ENCODE measurements at places on chromosomes 3 and 15. TPM values are rescaled to one million over a fixed set of nuclear protein-coding genes. Genes with fewer than 3 reads are reported as not detected.

GOLGA8T gene
- total RNA-seq = 0.27 TPM

SCN5A gene
- 6.4 TPM for total RNA-seq

PCSK6 gene
- total RNA-seq = 8.4 TPM

KLHL24 gene
- 116 TPM for total RNA-seq

REC114 gene
- total RNA-seq = not detected

DNA sequence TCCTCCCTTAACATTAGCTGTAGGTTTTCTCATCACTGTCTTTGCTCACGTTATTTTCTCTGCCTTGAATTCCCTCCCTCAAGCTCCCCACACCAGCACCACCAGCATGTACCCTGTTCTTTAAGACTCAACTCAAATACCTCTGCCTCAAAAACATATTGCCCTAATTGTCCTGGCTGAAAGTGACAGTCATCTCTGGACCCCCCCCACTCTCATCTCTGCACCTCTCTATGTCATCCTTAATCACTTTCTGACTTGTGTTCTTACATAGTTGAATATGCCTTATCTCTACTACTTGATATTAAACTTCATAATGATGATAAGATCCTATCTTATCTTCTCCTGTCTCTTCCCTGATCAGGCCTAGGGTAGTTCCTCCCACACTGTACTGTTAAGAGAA lies 345.2 kb upstream of the TPRG1 start:
- no peak for DNase-seq

DNA sequence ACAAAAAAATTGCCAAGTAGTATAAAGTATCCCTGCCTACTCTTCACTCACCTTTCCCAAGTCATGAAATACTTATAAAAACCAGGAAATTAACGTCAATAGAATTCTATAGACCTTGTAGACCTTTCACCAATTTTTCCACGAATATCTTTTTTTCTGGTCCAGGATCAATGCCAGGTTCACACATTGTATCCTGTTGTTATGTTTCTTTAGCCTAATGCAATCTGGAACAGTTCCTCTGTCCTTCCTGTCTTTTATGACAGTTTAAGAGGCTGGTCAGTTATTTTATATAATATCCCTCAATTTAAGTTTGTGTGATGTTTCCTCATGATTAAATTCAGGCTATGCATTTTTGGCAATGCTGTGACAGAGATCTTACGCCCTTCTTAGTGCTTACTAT lies 63.2 kb upstream of the MAGI1 start:
- DNase-seq = no peak

GRCh38 chr3:156985711-156986110 lies 159.6 kb downstream of the LEKR1 start:
- no peak for DNase-seq

DNA sequence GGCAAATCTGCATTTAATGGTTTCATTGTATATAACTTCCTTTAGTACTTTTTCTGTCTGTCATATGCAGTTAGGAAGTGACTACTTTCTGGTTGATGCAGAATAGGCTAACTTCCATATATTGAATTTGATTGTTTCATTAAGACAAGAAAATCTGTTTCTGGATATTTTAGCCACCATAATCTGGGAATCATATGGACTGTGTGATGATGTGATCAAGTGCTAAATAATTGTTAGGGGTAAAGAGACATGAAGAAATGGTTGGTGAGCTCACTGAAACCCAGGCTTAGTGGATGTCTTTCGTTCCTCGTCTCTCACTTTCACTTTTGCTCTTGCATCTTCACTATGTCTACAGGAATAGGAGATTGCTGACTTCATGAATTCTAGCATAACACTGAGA lies 3.5 kb upstream of the MNS1 start:
- no peak for DNase-seq

GRCh38 chr3:56940321-56940720 lies 120.1 kb upstream of the SPATA12 start:
- DNase-seq = no peak

GRCh38 chr3:139020868-139021234 lies at the start of gene PRR23B:
Gene PRR23B (minus strand): TSS chr3:139020926. CDS start chr3:139020661, 265 bp downstream.
- no peak for DNase-seq

- no peak for DNase-seq
Observed at GRCh38 chr3:145183261-145183660, 977.7 kb downstream of the PLOD2 start.

DNA sequence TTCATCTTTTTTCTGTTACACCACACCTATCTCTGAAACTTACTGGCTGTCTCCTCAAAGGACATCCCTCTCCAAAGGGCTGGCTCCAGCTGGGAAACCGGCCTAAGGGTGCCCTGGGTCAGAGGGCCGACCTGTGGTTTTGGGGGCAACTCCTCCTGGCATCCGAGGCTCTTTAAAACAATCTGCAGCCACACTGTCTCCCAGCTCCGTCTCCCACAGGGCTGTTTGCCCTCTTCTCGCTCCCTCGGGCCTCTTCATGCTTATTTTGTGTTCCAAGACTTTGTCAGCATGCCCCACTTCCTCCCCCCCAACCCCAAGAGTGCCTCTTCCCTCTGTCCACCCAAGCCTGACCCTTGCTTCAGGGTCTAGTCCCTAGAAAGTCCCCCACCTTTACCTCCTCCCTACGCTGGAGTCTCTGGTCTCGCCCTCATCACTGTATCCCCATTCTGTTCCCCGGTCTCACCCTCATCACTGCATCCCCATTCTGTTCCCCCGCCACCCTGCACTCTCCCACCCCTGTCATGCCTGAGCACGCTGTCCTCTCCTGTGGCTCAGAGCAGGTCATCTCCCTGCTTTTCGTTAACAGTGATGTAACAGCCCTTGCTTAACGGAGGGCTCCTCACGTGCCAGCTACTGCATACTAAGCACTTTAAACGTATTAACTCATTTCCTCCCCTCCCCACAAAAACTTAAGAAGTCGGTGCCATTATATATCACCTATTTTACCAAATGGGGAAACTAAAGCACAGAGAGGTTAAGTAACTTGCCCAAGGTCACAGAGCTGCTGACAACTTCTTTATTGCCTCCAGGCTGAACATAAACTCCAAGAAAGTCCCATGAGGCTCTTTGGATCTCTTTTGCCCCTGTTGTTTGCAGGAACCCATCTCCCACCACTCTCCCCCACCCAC lies 1.1 kb upstream of the CSK start:
- no peak for DNase-seq

GRCh38 chr3:196889844-196890708 lies 22.4 kb downstream of the SENP5 start:
- DNase-seq = no peak

DNA sequence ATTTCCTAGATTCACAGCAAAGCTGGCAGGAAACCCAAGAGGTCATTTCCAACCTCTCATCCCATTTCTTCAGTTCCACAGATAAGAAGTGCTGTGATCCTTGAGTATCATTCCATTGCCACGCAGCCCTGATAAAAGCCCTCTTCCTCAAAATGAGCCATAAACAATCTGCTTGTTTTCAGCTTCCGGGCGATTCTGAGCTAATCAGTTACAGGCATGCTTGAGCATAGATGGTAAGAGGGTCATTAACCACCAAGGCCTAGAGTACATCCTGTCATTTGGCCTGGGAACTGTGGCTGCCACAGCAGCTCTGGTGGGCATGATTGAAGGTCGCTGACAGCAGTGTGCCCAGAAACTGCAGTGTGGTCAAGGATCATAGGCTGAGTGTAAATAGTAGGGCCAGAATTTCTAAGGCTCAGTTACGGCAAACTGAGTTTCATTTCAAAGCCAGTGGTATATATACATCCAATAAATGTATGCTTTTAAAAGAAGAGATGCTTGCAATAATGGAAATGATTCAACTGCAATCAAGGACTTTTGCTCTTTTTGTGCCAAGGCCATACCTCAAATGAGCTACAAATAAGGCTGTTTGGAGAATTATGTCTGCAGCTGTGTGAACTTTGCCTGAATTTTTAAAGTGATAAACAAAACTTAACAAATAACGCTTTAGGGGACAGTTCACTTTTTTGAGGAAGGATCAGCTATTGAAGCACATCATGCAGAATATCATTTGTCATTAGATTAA lies 47.3 kb downstream of the P3H2 start:
- peak; percentile 79 for DNase-seq

- DNase-seq = no peak
Observed at GRCh38 chr3:49017229-49017970, 980 bp downstream of the DALRD3 start.

DNA sequence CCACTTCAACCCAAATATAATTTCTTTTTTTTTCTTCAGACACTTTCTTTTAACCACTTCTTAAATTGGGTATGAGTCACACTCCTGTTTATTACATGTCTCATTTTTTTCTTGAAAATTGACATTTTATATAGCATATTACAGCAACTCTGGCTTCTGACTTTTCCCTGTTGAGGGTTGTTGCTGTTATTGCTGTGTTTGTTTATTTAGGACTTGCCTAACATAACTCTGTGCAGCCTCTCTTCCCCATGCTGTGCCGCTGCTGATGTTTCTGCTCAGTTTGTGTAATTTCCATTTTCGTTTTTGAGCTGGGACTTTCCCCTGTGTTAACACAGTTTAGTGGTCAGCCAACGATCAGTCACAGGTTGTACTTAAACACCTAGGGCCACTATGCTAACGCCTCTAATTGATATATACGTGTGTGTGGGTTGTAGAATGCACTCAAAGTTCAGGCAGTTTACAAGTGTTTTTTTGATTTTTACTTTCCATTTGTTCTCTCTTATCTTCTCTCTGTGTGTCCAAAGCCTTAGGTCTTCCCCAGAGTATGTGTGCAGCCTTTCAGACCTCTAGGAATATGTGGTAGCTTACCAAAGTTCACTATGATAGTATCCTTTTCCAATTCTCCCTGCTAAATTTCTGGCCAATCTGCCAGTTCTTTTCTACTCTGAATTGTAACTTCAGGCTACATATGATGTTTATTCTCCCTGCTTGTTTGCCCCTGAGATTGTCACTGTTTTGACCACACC lies 337.2 kb downstream of the ZBTB20 start:
- no peak for DNase-seq

DNA sequence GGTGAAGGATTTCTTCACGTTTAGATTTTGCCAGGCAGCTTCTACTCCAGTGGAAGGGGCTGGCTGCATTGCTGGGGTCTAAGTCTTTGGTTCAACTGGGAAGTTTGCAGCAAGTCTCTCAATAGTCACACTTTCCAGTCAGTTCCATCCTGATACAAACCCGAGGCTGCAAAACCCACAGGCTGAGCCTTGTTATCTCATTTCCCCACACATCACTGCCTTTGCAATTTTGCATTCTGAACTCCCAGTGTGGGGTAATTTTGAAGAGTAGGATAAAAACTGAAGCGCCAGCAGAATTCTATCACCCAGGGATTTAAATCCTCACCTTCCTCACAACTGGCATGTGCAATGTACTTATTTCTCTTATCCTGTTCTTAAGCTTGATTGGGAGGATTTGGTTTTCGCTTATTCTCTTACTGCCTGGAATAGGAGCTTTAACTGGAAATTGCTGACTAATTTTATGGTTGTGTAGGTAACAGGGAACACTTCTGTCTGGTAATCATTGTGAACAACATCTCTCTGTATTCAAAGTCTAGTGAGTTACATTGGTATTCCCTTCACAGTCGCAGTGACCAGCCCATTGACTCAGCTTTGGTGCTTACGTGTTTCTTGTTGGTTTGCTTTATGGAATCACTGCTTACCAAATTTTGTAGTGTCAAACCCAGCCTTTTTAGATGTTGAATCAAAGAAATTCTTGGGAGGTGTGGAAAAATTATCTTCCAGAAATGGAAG lies 142.0 kb upstream of the TOPAZ1 start:
- DNase-seq = no peak

- no peak for DNase-seq
Observed at GRCh38 chr3:57572096-57572495, 16.0 kb downstream of the PDE12 start.

DNA sequence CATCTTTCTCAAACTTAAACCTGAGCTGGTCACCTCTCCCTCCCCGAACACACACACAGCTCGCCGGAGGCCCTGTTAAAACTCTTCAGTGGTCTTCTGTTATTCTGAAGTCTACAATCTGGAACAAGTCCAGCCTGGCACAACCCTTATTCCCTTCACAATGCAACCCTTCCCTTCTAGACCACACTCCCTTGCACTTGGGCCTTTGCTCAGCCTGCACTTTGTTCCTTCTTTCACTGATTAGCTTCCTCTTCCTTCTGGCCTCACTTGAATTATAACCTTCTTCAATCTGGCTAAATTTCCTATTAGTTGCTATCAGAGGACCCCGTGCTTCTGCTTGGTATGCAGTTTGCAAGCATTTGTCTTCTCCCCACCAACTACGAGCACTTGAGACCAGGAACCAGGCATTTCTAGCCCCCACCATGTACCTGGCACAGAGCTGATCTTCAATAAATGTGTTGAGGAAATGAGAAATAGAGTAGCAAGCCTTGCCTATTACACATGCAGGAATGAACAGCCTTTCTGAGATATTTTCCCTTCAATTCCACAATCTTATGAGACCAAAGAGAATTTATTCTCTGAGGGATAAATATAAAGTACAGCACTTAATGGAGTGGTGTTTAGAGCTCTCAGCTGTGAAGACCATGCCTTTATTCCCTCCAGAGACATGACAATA lies 663.1 kb upstream of the ADAMTS9 start:
- no peak for DNase-seq

DNA sequence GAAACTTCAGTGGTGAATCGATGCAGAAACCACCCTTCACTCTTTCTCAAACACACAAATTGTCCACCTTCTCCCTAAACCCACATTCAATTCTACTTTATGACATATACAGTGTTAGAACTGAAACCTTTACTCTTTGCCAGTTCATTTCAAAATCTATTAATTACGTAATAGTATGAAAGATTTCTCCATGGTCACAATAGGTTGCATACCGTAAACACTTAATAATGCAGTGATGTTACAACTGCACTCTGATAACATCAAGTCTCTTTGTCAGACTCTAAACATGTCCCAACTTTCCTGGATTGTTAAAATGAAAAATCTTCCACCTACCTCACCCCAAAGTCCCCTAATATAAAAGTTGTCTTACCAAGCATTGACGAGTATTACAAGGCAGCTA lies 111.8 kb upstream of the PROK2 start:
- no peak for DNase-seq

- DNase-seq = no peak
Observed at GRCh38 chr3:24944805-24945520, 450.3 kb upstream of the THRB start.

GRCh38 chr15:37865687-37866086 lies 68.8 kb upstream of the TMCO5A start:
- no peak for DNase-seq

DNA sequence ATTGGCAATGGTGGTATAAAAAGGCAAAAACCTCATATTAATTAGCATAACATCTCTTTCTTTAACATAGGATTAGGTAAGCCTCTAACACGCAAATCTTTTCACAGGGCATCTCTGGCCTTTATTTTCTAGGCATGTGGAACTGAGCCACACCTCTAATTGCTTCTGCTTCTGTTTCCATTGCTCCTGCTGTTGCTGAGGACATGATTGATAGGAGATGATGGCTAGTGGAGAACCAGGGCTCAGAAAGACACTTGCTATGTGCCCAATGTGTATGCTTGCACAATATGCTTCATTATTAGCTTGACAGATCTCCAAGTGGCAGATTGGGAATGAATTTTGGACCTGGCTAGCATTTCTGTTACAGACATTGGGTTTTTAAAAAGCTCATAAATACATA lies 114.5 kb downstream of the EPHA3 start:
- DNase-seq = no peak
